ENCODE measurements at places on chromosomes 2 and 18.

GRCh38 chr2:69576880-69577279 is 66.7 kb downstream of the AAK1 start:
- DNase-seq, result peak; percentile 68

DNA sequence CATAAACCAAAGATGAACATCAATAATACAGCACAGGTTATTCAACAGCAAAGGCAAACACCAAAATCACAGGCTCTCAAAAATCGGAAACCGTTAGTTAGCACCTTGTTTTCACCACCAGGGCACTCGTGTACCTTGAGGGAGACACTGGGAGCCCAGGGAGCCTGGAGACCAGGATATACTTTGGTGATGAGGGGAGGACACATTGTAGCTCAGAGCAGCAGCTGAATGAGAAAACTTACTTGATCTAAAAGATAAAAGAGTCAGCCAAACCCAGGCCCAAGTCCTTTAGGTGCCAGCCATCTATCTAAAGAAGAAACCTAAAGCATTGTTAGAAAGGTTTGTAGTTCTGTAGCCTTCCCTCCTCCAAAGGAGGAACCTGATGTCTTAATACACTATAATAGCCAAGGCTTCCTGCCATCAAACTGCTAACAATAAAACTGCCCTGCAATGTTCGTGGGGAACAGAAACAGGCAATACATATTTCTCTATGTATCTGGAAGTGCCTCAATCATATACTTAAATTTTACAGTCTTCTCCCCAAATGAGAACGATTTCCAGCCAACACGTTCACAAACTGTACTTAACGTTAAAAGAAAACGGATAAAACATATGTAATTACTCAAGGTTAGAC is 19.3 kb downstream of the BCL11A start:
- DNase-seq, result peak; percentile 42

DNA sequence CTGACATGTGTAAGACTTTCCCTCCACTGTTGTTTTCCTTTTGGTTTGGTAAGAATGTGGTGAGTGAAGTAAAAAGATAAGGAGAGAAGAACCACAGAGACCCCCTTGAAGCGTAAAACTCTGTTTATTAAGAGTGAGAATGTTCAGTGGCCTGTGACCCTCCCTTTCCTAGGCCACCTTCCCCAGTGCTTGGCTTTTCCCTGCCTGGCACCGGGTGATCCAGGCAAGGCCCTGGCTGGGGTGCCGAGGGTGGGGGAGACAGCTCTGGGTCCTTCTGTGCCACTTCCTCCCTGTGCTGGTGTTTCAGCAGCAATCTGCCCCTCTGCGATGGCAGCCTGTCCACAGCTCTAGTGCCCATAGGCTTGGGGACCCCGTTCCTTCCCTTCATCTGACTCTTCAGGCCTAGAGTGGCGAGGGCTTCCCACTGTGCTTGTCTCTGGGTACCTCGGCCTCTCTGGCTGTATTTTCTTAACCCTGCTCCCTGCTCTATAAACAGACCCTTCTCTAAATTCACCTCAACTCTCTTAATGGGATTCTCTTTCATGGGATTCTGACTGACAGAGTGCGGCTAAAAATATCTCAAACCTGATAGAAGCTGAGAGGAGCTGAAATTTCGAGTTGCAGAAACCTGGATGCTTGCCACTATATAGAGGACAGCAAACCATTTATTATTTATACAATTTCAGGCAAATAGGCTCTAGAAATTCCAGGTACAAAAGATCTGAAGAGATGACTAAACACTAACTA is 461.0 kb downstream of the DLGAP1 start:
- DNase-seq, result no peak

DNA sequence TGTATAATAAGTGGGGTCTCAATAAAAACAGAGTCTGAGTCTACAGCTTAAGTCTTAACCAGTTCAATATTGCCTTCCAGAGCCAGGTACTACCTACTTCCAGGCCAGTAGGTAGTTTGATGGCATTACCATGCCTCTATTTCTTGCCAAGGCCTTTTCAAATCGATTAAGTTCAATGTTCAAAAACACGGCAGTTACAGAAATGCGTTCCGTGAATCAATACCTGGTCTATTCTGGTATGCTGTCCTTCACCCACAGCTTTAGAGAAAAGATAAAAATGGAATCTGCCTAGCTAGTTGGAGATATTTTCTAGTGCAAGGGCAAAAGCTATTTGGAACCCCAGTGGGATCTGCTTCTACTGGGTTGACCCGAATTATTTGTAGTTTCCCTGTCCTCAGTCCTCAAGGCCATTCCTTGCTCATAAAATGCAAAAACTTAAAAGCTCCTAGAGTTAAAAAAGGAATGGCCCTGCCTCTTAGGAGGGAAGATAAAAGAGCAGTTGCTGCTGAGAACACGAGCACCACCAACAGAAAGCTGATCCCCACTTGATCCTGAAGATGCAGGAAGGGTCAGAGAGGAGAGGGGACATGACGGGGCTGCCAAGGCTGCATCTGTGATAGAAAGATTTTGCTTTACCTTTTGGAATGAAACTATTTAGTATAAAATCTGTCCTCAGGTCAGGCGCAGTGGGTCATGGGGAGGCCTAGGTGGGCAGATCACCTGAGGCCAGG is 109.6 kb upstream of the SCG2 start:
- no peak for DNase-seq

- no peak for DNase-seq
Measured at GRCh38 chr2:216348756-216349308, 23.5 kb downstream of the MARCHF4 start.

DNA sequence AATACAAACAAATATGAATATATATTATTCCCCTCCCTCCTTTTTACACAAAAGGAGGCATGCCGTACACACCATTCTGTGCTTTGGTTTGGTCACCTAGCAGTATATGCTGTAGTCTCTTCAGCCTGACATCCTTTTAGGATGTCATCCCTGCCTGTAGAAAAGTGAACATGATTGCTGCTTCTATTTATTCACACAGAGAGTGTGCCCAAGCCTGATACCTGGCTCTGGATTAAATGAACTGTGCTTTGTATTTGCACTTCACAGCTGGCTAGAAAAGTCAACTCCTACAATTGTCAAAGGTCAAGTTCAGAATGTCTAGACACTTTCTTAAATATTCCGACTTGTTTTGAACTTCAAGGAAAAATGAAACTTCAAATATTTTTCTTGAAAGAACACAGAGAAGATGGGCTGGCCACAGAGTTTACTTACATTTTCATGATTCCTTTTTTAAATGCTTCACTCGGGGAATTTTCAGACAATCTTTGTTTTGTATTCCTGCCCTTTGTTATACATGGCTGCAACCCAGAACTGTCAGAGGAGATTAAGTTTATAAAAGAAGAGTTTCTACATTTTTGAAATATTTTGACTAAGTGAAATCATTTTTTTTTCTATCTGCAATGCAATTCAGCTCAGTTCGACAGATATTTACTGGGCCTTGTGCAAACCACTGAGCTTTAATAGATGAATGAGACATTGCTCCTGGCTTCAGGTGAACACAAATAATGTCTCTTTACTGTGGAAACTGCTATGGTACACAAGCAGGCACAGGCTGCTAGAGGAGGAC is 33.5 kb downstream of the DAPL1 start:
- no peak for DNase-seq

DNA sequence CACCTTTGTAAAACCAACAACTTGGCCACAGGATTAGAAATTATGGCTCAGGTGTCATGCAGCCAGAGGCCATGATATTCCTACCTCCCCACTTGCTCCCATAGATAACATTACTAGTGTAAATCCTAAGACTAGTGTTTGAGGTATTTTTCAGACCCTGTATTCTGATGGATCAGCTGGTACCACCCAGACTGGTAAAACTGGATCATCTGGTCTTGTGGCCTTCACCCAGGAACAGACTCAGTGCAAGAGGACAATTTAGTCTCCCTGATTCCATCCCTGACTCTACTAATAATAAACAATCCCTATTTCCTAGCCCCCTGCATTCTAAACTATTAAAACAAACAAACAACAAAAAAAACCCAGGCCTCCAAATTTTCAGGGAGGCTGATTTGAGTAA is 121.0 kb downstream of the ALPK2 start:
- no peak for DNase-seq

GRCh38 chr18:24080861-24081260 is 58.0 kb upstream of the CABYR start:
- no peak for DNase-seq

DNA sequence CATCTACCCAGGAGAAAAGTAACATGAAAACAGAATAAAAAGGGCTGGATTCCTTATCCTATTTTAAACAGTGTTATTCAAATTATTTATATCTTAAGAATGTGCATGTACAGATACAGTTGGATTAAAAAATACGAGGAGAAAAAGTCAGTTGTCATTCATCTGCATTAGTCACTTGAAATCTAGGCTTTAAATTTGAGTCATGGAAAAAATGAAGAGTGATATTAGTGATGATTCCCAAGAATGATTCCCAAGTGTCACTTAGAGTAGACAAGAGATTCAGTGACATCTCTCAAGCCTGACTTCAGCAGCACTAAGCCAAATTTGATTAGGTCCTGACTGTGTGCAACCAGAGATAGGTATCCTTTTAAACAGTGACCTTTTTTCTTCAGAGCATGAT is 394.2 kb downstream of the IRS1 start:
- DNase-seq, result no peak

DNA sequence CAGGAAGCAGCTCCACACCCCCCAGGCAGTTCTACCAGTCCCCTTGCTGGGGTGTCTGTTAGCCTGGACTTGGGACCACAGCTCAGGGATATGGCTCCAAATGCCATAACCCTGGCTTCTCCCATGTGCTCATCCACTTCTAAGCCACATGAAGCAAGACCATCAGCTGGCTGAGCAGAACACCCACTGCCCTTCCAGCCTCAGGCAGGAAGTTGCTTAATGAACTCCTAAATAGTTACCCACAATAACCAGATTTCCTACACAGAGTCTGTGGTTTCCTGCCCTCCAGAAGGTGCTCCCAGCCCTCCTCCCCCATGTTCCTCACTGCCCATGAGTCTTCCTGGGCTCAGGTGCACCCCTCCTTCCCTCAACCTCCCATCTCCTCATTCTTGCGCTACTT is 98.3 kb upstream of the EPC2 start:
- peak; percentile 82 for DNase-seq

- DNase-seq, result no peak
Measured at GRCh38 chr18:34847408-34847807, 137.3 kb downstream of the DTNA start.

DNA sequence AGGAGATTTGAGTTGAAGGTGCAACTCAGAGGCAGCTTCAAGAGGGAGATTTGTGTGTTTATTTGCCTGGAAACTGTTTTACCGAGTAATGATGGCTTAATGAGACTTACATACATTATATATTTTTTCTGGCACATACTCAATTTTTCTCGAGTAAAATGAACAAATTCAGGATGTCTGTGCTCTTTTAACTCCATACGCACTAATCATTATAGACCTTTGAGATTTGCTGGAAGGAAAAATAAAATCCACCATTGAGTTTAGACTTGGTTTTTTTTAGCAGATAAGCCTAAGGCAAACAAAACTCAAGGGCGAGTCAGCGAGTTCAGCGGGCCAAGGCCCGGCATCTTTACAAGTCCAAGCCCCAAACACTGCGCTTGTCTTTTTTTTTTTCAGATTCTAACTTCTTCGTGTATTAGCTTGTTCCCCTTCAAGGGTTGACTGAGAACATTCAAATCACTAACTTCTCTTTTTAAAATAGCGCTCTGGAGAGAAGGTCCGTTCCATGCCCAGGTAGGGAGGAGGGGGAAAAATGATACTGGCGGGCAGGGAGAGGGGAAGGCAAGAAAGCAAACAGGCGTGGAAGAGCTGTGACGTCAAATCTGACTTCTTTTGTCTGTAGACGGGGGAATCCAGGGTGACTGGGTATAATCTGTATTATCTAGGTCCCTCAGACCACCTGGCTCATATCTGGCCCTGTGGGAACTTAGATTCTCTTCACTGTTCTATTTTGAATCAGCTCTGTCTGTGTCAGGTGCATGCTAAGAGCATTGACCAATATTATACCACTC is 72.7 kb upstream of the MAP3K20 start:
- no peak for DNase-seq

- no peak for DNase-seq
Measured at GRCh38 chr2:29025711-29026110, 44.6 kb downstream of the TOGARAM2 start.

DNA sequence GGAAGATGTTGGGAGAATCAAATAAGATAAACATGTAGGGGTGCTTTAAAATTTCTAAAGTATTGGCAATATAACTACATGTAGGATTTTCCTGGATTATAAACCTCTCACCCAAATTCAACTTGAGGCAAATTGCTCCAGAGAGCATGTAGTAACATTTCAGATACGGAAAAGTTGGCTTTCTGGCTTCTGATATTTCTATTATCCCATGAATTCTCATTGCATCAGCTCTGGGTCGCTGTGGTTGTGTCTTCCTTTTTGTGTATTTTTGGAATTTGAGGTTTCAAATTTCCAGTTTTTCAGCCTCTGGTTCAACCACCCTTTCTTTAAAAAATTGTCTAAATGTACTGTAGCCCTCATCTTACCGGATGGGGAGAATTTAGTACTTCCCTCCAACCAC is 32.3 kb downstream of the TGIF1 start:
- no peak for DNase-seq

- no peak for DNase-seq
Measured at GRCh38 chr2:128291161-128291843, 27.4 kb downstream of the HS6ST1 start.

GRCh38 chr2:103008586-103008985 is 246.8 kb downstream of the TMEM182 start:
- DNase-seq, result no peak

DNA sequence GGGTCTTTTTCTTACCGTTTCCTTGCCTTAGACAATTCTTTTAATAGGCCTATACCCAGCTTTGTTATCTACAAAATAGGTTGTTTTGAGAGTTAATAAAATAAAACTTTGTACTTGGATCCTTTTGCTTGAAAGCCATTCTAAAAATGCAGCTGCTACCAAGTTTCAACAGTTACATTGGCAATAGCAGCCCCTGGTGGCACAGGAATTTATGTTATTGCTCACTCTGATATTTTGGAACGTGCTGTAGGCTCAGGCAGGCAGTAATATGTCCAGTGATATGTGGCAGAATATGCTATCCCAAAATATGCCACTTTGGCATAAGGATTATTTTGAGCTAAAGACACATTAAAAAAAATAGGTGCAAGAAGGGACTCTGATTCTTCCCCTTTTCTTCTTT is 6.7 kb upstream of the COMMD1 start:
- DNase-seq, result peak; percentile 10

- DNase-seq, result no peak
Measured at GRCh38 chr2:71951718-71952404, 195.8 kb downstream of the CYP26B1 start.

GRCh38 chr18:13809043-13809430 is 14.9 kb upstream of the MC5R start:
- no peak for DNase-seq

DNA sequence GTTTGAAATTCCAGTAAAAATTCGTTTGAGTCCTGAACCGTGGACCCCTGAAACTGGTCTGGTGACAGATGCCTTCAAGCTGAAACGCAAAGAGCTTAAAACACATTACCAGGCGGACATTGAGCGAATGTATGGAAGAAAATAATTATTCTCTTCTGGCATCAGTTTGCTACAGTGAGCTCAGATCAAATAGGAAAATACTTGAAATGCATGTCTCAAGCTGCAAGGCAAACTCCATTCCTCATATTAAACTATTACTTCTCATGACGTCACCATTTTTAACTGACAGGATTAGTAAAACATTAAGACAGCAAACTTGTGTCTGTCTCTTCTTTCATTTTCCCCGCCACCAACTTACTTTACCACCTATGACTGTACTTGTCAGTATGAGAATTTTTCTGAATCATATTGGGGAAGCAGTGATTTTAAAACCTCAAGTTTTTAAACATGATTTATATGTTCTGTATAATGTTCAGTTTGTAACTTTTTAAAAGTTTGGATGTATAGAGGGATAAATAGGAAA is 80.7 kb downstream of the ACSL3 start:
- DNase-seq, result no peak

- no peak for DNase-seq
Measured at GRCh38 chr2:40317046-40317445, 134.8 kb downstream of the SLC8A1 start.
